ENCODE measurements at places on chromosomes 11 and 22. TPM values are rescaled to one million over a fixed set of nuclear protein-coding genes. Genes with fewer than 3 reads are reported as not detected.

GRCh38 chr11:90784241-90784814 lies 561.5 kb upstream of the CHORDC1 start:
- DNase-seq = no peak

DNA sequence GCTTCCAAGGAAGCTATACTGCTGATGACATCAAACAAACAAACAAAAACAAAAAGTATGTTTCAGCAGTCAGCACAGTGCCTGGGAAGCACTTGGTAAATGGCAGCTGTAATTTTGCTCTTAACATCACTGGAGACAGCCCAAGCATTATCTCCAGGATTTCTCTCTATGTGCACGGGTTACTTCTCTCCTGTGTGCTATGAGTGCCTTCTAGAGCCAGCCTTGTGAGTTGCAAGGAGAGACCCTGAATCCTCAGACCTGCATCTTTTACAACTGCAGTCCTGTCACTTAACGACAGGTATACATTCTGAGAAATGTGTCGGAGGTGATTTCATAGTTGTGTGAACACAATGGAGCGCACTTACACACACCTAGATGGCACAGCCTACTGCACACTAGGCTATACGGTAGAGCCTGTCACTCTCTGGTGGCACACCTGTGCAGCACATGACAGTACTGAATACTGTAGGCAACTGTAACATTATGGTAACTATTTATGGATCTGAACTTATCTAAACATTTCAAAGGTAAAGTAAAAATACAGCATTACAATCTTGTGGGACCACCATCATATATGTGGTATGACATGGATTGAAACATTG lies 662.5 kb upstream of the B3GAT1 start:
- no peak for DNase-seq

DNA sequence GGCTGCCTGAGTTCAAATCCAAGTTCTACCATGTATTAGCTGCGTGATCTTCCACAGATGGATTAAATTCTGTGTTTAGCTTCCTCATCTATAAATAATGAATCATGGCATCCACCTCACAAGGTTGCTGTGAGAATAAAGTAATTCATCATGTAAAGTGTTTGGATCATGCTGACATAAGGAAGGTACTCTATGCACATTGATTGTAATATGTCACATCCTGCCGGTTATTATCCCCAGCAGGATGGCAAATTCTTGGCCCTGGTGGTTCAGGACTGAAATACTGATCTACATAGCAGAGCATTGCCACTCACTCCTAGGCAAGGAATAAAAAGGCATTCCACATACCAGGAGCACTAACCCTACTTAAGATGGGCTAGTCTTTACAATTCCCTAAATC lies 40.8 kb downstream of the LGR4 start:
- DNase-seq = no peak

- DNase-seq = no peak
These were observed 205.9 kb downstream of the ST3GAL4 start for GRCh38 chr11:126561327-126561893.

Gene SLC25A18
- total RNA-seq = not detected

DNA sequence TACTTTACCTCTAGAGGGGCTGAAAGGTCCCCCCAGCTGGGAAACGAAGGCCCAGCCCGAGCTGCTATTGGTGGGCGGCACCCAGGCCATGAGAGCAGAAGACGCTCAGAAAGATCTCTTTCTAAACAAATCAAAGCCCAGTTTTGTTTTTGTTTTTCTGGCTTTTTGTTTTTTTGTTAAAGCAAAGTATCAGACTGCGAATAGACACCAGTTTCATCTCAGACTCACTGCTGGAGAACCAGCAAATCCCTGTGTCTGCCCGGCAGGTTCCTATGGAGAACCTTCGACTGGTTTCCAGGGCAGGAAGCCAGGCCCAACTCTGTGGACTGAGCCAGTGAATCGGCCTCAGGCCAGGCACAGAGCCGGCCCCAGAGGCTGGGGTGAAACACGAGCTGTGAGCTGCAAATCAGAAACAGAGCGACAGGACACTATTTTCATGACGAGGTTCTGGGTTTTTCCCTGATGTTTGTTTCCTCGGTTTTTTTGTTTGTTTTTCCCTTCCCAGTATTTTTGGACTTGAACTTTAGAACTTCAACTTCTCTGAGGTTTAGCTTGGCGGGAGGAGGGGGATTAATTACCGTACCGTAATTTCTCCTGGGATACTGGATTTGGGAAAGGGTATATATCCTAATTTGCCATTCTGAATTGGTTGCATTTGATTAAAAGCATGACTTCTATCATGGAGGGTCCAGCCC lies 16.0 kb upstream of the B4GALNT4 start:
- no peak for DNase-seq

Gene CTSW
- total RNA-seq = 1.9 TPM

Gene WEE1
- total RNA-seq = 44.3 TPM

Gene PATE4
- total RNA-seq = not detected

- DNase-seq = no peak
These were observed 539 bp downstream of the SDHD start for GRCh38 chr11:112087212-112087611.

- no peak for DNase-seq
These were observed 53.0 kb downstream of the MPPED1 start for GRCh38 chr22:43464809-43465208.

- no peak for DNase-seq
These were observed 118.3 kb downstream of the CYP2R1 start for GRCh38 chr11:14773755-14774154.

DNA sequence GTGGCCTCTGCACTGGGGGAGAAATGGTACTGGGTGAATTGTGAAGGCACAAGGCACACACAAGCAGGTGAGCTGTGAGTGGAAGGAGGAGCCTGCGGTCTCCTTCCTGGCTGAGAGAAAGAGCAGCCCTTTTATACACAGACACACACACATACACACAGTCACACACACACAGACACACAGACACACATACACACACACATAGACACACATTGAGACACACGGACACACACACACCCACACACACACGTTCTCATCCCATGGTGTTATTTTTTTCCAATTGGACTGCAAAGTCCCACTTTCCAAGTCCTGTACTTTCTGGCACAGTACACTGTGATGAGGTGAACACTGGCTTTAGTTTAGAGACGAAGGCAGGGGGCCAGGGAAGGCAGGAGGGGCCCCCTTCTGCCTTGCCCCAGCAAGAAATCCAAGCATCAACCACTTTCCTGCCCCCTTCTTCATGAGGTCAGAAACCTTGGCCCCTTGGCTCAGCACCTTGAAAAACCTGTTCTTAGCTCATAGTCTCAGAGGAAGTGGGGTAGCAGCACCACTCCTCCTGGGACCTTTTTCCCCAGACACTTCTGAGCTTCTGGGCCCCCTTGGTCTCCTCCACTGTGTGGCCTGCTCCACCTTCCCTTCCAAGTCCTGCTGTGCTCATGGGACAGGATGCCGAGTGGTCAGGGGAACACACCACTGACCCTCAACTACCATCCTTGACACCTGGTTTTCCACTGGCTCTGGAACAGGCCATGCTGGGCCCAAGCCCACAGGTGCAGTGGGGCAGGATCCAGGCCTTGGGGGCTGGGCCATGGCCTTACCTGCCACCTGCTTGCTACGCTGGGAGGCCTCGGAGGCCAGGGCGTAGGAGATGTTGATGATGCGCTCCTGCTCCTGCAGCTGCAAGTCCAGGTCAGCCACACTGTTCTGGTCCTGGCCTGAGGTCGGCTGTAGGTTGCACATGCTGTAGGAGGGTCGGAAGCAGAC lies 43.8 kb downstream of the C11orf58 start:
- no peak for DNase-seq
